ENCODE measurements at places on chromosomes 16 and 17.

- DNase-seq = no peak
These were observed at the start of gene ZDHHC7 for GRCh38 chr16:85010931-85011845. Gene ZDHHC7, minus strand, starts transcription at chr16:85011535. Its CDS starts 20,917 bp downstream, at chr16:84990618.

DNA sequence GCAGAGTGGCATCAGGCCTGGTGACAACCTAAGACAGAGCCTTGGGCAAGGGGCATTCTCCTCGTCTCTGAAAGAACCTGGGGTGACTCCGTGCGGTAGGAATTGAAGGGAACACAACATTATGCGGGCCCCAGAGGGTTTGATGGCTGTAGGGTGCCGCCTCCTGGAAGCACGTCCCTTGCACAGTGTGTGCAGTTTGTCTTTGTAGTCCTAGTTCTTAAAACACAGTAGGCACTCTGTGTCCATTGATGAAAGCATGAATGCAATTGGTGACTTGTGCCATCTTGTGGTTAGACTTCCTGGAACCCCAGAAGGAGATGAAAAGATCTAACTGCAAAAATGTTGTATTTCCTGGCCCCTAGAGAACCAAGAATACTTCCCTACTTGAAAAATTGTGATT, 279.8 kb downstream of the UTP18 start:
- no peak for DNase-seq

DNA sequence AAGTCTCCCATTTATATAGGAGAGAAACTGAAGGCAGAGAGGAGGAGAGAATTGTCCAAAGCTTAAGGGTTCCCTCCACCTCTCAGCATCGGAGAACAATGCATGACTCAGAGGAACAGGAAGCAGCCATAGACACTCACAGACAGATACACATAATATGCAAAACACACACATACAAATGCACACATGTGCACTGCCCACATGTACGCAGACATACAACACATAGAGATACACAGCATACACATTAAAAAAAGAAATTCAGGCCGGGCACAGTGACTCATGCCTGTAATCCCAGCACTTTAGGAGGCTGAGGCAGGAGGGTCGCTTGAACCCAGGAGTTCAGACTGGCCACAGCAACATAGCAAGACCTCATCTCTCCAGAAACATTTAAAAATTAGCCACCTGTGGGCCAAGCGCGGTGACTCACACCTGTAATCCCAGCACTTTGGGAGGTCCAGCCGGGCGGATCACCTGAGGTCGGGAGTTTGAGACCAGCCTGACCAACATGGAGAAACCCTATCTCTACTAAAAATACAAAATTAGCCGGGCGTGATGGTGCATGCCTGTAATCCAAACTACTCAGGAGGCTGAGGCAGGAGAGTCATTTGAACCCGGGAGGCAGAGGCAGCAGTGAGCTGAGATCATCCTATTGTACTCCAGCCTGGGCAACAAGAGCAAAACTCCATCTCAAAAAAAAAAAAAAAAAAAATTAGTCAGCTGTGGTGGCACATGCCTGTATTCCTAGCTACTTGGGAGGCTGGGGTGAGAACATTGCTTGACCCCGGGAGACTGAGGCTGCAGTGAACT, 11.3 kb downstream of the ERAL1 start:
- DNase-seq = no peak

GRCh38 chr17:75006653-75007052, 5.8 kb upstream of the MRPL58 start:
- no peak for DNase-seq

- peak; percentile 75 for DNase-seq
These were observed 43.5 kb downstream of the AP2B1 start for GRCh38 chr17:35630530-35631148.

- no peak for DNase-seq
These were observed 221.8 kb upstream of the IRX3 start for GRCh38 chr16:54508351-54508750.

GRCh38 chr17:66678827-66679226, 156.1 kb upstream of the CACNG5 start:
- DNase-seq = no peak

- DNase-seq = no peak
These were observed 7.6 kb downstream of the ALKBH5 start for GRCh38 chr17:18191236-18191667.

DNA sequence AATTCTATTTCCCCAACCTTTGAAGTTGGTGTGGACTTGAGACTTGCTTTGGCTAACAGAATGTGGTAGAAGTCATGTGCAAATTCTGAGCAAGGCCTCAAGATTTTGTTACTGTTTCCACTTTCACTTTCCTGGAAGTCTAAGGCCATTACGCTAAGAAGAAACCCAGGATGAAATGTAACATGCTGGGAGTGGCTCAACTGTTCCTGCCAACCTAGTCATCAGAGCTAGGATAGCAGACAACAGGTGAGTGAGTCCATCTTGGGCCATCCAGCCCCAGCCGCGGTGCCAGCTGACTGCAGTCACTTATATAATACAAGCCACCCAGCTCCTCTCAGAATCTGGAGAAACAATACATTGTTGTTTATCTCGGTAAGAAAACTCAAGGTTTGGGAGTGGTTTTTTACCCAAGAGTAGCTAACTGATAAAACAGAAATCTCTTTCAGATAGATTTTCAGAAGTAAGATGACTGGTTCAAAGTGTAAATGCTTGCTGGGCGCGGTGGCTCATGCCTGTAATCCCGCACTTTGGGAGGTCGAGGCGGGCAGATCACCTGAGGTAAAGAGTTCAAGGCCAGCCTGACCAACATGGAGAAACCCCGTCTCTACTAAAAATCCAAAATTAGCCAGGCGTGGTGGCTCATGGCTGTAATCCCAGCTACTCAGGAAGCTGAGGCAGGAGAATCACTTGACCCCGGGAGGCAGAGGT, 10.7 kb upstream of the STX4 start:
- DNase-seq = no peak

DNA sequence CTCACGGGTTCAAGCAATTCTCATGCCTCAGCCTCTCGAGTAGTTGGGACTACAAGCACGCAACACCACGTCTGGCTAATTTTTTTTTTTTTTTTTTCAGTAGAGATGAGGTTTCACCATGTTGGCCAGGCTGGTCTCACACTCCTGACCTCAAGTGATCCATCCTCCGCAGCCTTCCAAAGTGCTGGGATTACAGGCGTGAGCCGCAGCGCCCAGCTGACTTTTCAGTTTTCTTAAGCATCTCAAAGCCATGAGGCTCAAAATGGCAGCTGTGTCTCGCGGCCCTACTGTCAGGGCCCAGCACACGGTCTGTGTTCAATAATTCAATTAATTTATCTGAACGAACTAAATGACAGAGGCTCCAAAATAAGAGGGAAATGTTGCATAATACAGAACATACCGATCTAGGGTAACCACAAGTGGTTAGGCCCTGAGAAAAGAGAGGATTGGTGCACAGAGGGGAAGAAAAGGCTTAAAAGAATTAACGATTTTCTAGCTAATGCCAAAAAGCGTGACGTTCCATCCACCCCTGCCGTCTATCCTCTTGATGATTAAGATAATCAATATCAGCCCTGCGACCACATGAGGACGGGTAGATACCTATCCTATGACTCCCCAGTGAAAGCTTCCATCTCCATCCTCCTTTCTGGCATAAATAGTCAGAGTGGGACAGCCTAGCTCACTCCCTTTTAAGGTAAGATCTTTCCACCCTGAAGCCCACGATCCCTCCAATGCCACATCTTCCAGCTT, 136.9 kb downstream of the SLC39A11 start:
- no peak for DNase-seq

DNA sequence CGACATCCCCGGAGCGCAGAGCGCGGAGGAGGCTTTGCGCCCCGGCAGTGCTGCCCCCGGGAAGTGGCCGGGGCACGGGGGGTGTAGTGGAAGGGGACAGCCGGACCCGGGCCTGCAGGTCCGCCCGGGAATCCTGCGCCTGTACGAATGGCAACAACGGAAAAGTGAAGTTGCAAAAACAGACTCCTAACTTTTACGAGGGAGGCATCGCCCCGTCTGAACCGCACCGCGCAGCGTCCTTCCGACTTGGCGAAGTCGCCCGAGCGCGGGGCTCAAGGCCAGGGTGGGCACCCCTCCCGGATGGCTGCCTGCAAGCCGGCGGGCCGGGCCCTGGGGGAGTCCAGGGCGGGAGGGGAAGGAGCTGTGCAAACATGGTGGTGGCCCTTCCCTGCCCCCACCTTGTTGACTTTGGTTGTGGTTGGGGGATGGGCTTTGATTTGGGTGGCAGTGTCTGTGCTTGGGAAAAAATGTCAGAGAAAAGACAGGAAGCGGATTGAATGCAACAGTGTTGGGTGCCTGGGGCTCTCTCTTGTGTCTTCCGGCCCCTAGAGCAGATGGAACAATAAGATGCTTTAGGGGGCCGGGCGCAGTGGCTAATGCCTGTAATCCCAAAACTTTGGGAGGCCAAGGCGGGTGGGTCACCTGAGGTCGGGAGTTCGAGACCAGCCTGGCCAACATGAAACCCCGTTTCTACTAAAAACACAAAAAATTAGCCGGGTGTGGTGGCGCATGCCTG, 675 bp downstream of the RNF213 start:
- DNase-seq = no peak

DNA sequence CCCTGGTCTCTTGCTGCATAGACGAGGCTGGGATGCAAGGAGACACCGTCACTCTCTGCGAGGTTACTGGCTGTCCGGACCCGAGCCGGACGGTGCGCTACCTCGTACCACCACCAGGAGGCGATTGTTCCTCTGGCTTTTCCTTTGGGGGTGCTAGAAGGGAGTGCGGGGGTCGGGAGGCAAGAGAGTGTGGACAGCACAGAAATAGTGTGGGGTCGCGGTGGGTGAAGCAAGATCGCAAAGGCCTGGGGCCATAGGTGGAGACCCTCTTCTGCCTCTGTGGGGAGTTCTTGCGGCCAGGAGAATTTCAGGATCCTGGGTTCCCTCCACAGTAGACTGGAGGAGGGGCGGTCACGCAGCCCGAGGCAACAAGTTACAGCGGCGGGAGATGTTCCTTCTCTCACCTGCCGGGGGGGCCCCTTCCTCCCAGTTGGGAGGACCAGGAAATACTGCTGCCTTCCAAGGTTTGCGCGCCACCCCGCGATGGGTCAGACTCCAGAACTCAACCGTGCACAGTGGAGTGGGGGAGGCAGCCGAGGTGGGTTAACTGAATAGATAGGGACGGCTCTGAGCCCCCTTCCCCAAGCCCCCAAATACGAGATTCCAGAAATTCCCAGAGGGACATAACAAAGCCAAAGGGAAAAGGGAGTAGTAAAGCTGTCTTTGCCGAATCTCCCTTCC, 6.9 kb downstream of the PHOSPHO1 start:
- DNase-seq = no peak

DNA sequence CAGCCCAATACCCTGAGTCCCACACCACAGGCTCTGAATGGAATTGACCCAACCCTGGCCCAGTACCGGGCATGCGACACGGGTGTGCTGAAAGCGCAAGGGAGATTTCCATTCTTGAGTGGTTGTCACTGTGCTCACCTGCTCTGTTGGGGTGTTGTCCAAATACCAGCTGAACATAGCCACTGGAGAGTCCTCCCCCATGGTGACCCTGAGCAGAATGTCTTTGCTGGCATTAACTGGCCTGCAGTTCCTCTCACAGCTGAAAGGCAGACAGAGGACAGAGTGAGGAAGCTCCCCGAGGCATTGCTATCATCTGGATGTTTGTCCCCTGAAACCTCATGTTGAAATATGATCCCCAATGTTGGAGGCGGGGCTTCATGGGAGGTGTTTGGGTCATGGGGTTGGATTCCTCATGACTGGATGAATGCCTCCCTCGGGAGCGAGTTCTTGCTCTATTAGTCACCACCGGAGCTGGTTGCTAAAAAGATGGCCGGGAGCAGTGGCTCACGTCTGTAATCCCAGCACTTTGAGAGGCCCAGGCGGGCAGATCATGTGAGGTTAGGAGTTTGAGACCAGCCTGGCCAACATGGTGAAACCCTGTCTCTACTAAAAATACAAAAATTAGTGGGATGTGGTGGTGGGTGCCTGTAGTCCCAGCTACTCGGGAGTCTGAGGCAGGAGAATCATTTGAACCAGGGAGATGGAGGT, 57.3 kb upstream of the BCO1 start:
- DNase-seq = peak; percentile 92

- DNase-seq = no peak
These were observed 31.4 kb upstream of the NETO2 start for GRCh38 chr16:47175152-47175551.

GRCh38 chr16:67674851-67675578, 8.4 kb downstream of the C16orf86 start:
- DNase-seq = no peak

DNA sequence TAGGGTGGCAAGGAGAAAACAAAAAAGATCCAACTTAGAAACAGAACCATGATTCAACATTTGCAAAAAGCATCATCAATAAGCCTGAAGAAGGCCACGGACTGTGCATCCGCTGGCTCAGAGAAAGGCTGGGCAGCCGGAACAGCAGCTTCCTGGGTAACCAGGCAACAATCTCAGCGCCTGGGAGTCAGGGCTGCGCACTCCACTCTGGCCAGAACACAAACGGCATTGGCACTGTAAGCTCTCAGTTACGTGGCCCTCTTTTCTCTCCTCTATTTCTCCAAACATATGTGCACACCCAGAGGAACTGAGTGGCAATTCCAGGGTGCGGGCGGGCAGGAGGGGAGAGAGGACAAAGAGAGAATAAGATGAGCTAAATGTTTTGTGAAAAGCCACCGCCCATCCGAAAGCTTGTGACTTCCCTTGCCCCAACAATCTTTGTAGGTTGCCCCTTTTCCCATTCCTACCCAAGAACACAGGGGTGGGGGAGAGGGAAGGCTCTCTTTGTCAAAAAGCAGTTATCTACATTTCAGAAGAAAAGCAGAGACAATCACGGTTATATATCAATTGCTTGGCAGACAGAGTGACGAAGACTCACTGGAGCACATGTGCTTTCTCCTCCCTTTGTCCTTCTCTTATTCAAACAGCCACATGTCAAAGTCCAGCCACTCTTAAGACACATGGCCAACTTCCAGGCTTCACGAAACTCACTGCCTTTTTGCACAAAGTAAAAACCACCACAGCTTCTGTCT, 6.6 kb upstream of the GHDC start:
- no peak for DNase-seq

DNA sequence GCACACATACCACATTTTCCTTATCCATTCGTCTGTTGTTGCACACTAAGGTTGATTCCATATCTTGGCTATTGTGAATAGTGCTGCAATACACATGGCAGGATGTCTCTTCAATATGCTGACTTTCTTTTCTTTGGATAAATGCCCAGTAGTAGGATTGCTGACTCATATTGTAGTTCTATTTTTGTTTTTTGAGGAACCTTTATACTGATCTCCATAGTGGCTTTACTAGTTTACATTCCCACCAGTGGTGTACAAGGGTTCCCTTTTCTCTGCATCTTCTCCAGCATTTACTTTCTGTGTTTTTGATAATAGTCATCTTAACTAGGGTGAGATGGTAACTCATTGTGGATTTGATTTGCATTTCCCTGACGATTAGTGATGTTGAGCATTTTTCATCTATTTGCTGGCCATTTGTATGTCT, 118.1 kb downstream of the STXBP4 start:
- peak; percentile 73 for DNase-seq

DNA sequence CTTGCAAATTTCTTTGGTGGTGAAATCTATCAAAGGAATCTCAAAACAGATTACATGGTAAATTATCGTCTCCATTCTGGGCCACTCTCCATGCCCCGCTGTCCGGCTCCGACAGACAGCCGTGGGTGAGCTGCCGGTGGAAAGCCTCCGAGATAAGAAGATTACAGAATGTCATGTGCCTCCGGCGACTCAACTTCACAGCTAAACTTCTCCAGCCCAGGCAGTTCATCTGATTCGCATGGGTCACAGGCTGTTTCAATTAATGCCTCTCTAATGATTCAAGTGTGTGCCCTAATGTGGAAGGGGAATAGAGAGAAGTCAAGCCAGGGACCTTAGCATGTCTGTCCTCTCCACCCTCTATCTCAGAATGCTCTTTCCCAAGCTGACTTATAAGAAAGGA, 520.8 kb upstream of the ZFHX3 start:
- no peak for DNase-seq

- no peak for DNase-seq
These were observed 125.8 kb downstream of the ANKRD11 start for GRCh38 chr16:89364606-89365005.

Measured in non-pigmented ciliary epithelial cell (primary cell).